ENCODE measurements at places on chromosomes 7 and 10.

DNA sequence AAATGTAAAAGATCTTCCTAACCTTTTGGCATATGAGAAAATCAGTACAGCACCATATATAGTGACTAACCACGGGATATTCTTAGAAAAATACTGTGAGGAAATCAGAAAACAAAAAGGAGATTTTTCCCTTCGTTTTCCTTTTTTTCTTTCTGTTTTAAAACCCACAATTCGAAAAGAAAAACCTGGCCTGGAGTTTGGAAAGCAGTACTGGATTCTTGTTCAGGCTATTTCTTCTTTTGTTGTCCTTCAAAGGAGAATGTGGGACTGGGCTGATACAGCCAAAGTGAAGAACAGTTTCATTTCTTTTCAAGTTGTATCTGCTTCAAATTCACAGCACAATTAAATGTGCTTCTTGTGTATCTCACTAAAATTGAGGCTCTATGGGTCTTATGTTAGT is 156.8 kb upstream of the PHYHIPL start:
- no peak overlapping the region for H3K27ac ChIP-seq
- no peak overlapping the region for H3K4me3 ChIP-seq
- no peaks in the 10 kb centered on the region for H3K4me1 ChIP-seq
- DNase-seq: no peak
- H3K27me3 ChIP-seq: no peaks in the 10 kb centered on the region

- no peaks in the 10 kb centered on the region for H3K36me3 ChIP-seq
- H3K4me1 ChIP-seq: no peaks in the 10 kb centered on the region
- no peak overlapping the region for H3K27ac ChIP-seq
- no peak overlapping the region for H3K4me3 ChIP-seq
- peak; percentile 26 for DNase-seq
Measured at GRCh38 chr10:19347621-19348020, 299.0 kb downstream of the MALRD1 start.

DNA sequence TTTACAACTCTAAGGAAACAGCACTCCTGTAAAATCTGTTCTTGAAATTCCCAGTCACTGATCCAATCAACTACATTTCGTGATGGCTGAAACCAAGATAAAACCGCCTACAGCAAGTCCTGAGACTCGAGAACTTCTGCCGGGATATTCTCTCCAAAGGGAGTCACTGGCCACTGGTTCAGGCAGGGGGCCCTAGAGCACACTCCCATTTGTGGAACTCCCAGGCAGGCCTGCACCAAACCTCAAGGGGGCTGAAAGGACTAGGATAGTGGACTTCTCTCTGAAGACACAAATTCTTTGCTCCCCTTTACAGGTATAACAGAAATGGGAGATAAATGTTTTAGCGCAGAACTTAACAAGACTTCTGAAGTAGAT is 16.3 kb downstream of the CYTH3 start:
- no peaks in the 10 kb centered on the region for H3K36me3 ChIP-seq
- H3K27ac ChIP-seq: no peak overlapping the region
- no peaks in the 10 kb centered on the region for H3K27me3 ChIP-seq
- peak; percentile 87 for DNase-seq
- H3K4me3 ChIP-seq: no peak overlapping the region

- DNase-seq: peak; percentile 9
- no peak overlapping the region for H3K27ac ChIP-seq
- no peaks in the 10 kb centered on the region for H3K4me1 ChIP-seq
- H3K36me3 ChIP-seq: no peaks in the 10 kb centered on the region
Measured at GRCh38 chr7:8037151-8037550, 68.6 kb downstream of the GLCCI1 start.

All from mesendoderm (in vitro differentiated cells).